Fibroblast of upper back skin (primary cell): ENCODE measurements at places on chromosomes 3 and 15.

DNA sequence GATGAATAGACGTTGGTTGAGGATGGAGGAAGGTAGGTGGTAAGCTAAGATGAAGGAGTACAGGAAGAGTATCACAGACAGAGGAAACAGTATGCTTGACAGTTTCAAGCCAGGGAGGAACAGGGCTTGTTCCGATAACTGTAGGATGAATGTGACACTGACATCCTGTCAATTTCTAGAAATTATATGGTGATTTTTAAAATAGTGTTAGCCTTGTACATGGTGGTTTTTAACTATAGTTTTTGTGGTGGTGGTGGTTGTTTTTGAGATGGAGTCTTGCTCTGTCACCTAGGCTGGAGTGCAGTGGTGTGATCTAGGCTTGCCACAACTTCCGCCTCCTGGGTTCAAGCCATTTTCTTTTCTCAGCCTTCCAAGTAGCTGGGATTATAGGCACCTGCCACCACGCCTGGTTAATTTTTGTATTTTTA is 92.8 kb downstream of the FNDC3B start:
- DNase-seq, result no peak

- no peak for DNase-seq
Measured at GRCh38 chr15:98840053-98840452, 167.5 kb downstream of the PGPEP1L start.

DNA sequence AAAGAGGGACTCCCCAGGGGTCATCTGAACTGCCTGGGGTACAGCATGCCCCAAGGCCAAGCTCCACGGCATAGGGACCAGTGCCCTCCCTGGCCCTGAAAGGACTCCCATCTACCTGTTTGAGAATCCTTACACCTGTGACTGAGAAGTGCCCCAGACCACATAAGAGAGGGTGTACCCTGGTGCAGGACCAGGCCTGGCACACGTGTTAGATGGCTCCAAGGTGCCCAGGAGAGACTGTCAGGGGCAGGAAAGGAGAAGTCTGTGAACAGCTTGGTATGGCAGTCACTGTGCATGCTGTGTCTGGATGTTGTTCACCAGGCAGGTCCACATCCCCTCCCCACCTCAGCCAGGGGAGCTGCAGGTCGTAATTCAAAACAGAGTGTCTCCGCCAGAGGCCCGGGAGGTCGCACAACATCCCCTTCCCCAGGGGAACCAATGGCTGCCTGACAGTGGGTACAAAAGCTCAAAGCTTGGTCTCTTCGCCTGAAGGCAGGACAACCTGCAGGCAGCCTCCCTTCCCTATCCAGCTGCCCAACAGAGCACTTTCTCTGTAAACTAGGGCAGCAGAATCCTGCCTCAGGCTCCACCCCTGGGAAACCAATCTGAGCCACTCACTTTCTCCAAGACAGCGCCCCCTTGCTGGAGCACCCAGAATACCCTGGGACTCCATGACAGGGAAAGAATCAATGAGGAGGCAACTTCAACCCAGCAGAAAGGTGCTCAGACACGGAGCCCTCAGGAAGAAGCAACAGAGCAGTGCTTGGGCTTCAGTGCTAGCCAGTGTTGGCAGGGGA is 3.9 kb downstream of the NUP210 start:
- DNase-seq, result no peak

DNA sequence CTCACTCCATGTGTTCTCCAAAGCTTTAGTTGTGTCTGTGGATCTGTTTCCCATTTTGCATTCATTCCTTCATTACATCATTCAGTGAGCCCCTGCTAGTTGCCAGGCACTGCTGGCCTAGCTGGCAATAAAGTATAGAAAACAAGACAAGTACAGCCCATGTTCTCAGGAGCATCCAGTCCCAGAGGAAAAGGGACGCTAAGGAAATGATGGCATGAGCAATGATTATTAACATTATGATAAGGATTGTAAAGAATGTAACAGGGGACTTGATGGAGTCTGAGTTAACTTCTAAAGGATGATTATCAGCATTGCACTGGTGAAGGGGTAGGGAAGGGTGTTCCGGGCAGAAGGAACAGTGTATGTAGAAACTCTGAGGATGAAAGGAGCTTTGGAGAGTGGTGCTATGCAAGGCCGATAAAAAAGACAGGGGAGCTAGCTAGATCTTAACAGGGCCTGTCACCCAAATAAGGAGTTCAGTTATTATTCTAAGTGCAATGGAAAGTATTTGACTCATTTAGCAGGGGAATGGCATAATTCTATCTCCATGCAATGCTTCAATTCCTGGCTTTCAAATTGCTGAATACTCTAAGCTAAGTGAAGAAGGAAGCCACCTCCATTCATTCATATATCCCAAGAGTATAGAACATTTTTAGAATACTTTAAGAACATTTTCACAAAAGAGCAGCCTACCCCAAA is 258.2 kb upstream of the STT3B start:
- DNase-seq, result peak; percentile 38

GRCh38 chr3:4492208-4493013 is 737 bp upstream of the ITPR1 start:
- DNase-seq, result peak; percentile 58

- DNase-seq, result peak; percentile 18
Measured at GRCh38 chr15:29183071-29183831, 86.4 kb downstream of the NSMCE3 start.

- no peak for DNase-seq
Measured at GRCh38 chr3:43692085-43692855, 1.5 kb downstream of the ABHD5 start.

GRCh38 chr15:77457905-77458265 is 37.2 kb downstream of the HMG20A start:
- peak; percentile 53 for DNase-seq

- no peak for DNase-seq
Measured at GRCh38 chr3:31105011-31105410, 210.6 kb upstream of the GADL1 start.

DNA sequence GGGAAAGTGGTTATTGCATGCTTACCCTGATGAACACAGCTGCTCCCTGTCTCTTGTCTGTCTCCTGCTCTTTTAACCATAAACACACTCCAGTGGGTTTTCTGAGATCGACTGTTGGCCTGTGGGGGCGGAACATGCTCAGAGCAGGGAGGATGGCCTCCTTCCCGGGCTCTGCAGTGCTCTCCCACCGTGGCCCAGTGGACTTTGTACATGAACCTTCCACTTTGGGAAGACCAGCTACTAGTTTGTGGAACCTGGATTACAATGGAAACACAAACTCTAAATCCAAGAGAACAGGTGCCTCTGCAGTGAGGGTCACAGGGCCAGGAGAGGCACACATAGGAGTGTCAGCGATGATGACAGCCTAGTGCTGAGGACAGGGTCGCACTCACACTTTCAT is 56.5 kb downstream of the KLF13 start:
- DNase-seq, result no peak

- DNase-seq, result no peak
Measured at GRCh38 chr3:58391156-58391865, 42.3 kb downstream of the PDHB start.

DNA sequence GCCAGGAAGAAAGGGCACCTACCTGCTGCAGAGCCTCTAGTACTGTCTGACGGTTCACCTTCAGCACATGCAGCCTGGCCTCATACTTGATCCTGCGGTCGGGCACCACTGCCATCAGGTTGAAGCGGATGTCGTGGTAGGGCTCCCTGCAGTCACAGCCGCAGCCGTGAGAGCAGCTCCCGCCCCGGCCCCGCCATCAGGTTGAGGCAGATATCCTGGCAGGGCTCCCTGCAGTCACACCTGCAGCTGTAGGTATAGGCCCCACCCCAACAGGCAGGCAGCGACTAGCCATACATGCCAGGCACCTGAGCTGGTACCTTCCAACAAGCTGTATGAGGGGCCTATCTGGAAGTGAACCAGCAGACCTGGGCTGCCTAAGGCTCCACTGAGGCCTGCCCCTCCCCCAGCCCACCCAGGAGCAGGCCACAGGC is 38.7 kb downstream of the SEMA3G start:
- no peak for DNase-seq

GRCh38 chr15:70318594-70319465 is 221.1 kb upstream of the TLE3 start:
- DNase-seq, result peak; percentile 98

GRCh38 chr15:91953432-91953831 is 99.9 kb downstream of the SLCO3A1 start:
- DNase-seq, result no peak

DNA sequence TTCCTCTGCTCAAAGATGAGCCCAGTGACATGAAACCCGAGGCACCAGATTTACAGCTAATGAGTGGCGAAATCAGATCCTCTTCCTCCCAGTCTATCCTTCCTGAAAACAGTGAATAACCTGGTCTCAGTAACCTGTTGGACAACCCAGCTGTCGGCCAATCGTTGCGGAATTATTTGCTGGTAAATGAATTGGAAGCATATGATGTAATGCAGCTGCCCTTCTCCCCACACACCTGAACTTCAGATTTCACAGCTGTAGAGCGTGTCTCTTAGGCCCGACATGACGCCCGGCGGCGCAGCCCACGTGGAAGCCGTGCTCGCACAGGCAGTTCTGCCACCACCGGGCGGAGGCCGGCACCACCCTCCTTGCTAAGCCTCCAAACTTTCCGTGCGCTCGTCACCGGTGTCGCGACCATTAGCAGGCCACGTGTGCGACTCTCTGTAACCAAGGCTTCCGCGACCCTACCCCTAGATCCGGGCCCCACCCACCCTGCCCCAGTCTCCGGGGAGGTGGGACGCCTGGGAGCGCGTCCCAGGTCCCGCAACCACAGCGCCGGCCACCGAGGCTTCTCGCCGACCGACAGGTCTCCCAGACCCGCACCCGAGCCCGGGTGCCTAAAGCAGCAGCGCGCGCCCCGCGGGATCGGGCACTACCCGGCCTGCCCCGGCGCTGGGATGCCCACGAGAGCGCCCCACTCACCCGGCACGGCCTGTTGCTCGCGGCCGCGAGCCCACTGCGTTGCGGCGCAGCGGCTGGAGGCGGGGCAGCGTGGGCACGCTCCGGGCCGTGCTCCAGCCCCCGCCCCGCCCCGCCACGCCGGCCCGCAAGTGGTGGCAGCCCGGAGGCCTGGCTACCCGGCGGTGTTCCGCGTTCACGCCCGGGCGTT is at the start of gene RIOX2:
TSS of gene RIOX2 (minus strand) at position 753 of the 889 bp plus-strand sequence. CDS start 4,838 bp downstream, outside the sequence.
- DNase-seq, result peak; percentile 61

GRCh38 chr3:169387751-169388696 is 275.5 kb downstream of the MECOM start:
- peak; percentile 14 for DNase-seq

- DNase-seq, result no peak
Measured at GRCh38 chr15:100383302-100384107, 41.7 kb upstream of the ADAMTS17 start.

- no peak for DNase-seq
Measured at GRCh38 chr15:66172324-66172980, 81.1 kb downstream of the MEGF11 start.

DNA sequence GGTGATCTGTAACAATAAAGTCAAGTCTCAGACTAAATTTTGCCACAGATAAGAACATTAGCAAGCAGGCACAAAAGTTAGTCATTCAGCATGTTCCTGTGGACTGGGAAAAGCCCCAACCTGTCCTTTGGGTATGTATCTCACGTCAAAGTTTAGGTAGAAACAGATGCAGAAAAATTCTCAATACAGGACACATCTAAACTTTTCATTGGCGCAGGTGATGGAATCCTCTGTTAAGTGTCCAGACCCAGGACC is 120.6 kb downstream of the ATG7 start:
- DNase-seq, result no peak
